ENCODE measurements at places on chromosomes 1 and 21.

DNA sequence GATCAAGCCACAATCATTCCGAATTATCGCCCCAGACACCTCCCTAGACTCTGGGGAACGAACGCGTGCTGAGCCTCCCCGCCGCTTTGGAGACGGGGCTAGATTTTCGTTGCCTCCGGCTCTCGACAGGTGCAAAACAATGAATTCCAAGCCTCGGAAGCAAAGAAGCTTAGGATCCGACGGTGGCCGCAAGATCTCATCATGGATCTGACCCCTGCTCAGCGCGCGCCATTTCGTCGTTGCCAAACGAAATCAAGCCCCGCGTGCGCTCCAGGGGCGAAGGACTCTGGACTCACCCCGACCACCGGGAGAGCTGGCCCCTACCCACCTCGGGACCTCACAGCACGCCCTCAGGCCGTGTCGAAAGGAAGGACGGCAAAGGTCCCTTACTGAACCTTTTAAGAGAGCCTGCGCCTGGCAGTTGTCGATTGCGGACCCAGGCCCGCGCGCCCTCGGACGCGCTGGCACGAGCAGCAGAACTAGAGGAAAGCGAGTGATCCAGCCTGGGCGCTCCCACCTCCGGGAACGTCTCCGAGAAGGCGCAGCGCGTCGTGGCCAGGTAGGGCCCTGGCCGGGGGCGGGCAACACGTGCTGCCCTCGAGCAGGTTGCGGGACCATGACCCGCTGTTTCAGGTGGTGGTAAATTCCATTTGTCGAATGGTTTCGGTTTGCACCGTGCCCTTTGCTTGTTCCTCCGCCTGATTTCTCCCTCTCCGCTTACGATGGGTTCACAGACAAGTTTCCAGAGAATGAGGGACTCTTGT is 1.6 kb upstream of the RUNX3 start:
- DNase-seq = no peak

DNA sequence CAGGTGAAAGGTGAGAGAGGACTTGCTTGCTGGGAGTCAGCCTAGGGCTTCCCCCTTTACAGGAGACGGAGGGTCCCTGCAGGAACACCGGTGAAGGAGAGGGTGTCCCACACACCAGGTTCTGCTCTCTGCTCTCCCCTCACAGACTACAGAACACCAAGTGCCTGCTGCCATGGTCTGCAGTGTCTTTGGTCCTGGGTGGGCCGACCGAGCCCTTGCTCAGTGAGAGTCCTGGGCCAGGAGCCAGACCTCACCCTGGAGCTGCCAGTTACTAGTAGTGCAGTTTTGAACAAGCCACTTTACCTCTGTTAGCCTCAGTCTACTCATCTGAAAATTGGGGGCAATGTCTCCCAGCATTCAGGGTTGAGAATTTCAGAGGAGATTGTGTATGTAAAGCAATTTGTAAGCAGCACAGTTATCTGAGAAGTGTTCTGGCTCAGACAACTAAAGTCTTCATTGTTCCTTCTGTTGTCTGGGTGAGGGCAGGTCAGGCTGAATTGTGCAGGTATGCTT is 2.7 kb upstream of the IL6R start:
- DNase-seq = no peak

DNA sequence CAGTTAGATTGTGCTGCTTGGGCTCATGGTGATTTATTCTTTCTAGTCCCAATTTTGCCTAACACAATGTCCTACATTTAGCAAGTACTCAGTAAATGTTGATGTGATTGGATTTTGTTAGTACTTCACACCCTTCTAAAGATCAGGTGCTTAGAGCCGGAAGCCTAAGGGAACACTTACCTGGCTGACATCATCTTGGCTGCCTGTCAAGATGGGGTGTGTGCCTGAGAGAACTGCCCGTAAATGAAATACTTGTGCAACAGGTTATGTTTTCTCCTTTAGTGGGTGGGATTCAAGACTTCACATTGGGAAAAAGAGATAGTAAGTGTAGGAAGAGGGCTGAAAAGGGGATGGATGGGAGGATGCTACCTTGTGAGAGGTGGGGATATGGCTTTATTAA is 75.5 kb upstream of the MACF1 start:
- no peak for DNase-seq

DNA sequence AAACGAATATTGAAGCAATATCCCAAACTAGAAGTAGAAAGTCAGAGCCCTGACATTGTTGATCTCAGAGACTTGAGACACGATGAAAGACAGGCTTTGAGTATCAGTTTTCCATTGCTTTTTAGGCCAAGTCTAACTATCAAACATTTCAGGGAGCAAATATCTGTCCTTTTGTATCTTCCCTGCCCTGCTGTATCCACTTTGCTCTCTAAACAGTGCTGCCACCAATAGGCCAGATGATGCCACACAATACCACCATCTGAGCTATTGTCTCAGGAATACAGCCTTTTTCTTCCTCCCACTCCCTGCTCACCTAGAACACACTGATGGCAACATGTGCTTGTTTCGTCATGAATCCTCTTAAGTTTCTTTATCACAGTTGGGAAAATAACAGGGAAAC is 62.6 kb upstream of the SPAG17 start:
- DNase-seq = no peak

GRCh38 chr1:16077406-16078245 is 4.2 kb upstream of the FAM131C start:
- DNase-seq = no peak

GRCh38 chr1:160326418-160326817 is 16.6 kb downstream of the COPA start:
- no peak for DNase-seq

GRCh38 chr1:113579256-113580018 is 179.8 kb downstream of the PHTF1 start:
- no peak for DNase-seq

GRCh38 chr1:36088265-36088576 is 471 bp upstream of the ADPRS start:
- no peak for DNase-seq

DNA sequence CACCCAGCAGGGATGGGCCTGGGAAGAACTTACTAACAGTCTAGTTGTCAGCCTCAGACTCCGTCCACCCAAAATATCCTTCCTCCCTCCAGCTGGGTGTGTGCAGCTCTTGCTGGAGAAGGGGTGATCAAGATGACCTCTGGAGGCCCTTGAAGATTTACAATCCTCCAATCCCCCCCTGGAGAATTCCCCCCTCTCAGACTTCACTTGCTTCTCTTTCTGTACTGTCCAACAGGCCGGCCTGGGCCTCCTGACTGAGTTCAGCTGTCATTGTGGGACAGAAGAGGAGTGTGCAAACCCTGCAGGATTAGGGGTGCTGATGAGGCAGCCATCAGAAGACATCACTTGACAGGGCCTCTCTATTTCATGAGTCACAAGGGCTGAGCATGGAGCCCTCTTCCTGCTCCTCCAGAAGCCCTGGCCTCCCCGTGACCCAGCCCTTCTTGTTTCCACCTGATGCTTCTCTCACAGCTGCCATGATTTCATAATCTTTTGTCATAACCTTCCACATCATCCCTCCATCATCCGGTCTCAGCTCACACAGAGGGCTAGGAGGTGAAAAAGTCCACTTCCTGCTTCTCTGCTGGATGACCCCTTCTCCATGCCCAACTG is 17.5 kb upstream of the IGFN1 start:
- DNase-seq = no peak

DNA sequence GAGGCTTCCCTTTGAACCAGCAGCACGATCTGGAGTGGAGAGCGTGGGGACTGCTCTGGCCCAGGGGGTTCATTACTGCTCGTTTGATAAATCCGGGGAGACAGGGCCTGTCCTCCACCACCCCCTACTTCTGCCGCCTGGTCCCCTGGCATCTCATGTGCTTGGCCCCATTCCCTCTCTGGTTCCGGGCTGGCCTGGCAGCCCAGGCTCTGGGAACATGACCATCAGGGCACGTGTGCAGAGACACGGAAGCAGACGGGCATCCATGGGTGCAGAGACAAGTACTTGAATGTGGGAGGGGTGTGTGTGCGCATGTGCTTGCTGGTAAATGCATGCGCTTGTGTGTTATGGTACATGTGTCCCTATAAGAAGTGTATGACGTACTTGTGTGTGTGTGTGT is 75.5 kb downstream of the KIRREL1 start:
- no peak for DNase-seq
